ENCODE measurements at places on chromosomes 2 and 18.

DNA sequence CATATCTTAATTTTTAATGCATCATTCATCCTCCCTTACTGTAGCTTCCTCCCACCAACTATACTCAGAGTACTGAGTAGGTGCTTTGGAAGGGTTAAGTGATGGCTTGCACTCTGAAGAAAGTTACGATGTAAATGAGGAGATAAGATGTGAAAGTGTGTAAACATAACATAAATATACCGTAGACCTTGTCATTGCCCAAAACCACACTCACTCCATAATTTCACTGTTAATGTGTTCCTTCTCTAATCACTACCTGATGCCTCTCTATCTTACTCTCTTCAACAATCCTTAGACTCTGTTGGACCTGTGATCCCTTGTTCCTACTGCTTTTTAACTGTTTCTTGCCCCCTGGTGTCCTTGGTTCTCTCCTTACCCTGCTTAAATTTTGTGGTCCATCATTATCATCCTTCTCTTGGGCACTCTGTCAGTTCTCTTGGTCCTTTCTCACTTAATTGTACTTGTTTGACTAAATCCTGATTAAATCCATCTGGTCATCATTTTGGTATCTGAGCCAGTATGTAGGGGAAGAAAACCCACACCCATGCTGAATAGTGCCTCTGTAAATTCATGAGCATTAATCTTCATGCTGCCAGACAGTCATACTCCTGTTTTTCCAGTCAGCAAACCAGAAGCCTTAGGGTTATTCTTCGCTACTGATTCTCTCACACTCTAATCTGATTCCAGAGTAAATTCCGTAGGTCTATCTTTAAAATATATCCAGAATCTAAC lies 45.0 kb downstream of the PMS1 start:
- no peak for DNase-seq

DNA sequence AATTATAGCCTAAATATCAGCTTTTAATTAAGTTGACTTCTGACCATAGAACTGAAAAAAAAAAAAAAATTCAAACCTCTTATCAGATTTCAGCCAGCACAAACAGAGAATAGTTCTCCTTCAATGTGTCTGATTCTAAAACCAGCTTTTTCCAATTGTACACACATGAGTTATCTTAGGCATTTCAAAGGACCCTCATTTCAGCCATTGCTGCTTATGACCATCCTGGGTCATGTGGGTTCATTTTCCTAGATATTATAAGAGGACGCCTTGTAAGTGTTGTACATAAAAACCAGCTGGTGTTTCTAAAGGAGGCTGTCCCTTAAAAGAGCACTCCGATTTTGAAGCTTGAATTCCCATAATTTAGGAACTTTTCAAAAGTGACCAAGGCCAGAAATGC lies 62.3 kb upstream of the DYNC1I2 start:
- DNase-seq: no peak

DNA sequence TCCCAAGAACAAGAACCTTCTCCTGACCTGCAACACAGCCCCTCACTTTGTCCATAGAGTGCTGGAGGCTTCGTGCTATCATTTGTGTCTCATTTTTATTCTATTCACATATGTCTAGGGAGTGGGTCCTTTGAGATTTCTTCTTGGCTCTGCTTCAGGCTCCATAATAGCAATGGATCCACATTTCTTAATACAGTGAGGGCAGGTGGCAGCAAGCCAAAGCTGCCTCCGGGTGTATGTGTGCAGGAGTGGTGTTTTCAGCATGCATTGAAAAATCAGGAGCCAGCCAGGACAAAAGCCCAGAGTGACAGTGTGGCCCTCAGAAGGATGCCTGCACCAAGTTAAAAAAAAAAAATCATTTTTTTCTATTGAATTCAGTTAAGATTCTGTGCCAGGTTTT lies 115.1 kb upstream of the PELI1 start:
- DNase-seq: no peak

DNA sequence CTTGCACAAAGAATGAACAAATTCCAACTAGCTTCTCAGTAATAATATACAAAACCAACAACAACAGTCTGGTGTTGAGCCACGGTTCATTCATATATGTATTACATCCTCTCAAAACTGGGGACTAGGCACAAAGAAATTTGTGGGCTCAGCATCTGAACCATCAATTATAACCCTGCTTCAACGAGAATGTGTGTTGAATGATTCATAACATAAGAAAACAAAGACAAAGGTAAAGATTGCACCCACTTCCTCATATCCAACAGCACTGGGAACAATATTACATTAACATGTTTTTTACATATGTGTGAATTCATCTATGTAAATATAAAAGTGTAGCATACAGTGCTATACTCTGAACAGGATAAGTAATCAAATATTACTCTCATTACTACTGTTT lies 144.8 kb downstream of the CDH2 start:
- DNase-seq: no peak

- DNase-seq: no peak
Observed at GRCh38 chr2:174395969-174396630, 570 bp downstream of the SCRN3 start.

GRCh38 chr18:54269893-54270844 lies 852 bp downstream of the POLI start:
- peak; percentile 14 for DNase-seq

- no peak for DNase-seq
Observed at GRCh38 chr2:17599617-17600016, 59.1 kb downstream of the VSNL1 start.

DNA sequence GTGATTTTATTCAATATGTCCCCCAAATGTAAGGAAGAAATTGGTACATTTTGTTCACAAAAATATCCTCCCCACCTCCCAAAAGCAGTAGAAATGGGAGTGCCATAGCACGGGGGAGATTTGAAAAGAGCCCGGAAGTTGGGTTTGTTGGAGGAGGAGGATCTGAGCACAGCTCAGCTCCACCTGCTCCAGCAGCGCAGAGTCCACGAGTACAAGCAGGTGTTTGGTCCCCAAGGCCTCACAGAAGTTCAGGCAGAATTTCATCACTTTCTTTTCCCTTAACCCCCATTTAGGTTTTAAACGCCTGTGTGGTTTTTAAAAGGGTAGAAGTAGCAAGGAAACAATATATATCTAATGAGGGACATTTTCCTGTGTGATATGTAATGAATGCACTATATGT lies 56.0 kb downstream of the TRAPPC12 start:
- DNase-seq: no peak

- no peak for DNase-seq
Observed at GRCh38 chr2:226131299-226131784, 668.3 kb downstream of the IRS1 start.

DNA sequence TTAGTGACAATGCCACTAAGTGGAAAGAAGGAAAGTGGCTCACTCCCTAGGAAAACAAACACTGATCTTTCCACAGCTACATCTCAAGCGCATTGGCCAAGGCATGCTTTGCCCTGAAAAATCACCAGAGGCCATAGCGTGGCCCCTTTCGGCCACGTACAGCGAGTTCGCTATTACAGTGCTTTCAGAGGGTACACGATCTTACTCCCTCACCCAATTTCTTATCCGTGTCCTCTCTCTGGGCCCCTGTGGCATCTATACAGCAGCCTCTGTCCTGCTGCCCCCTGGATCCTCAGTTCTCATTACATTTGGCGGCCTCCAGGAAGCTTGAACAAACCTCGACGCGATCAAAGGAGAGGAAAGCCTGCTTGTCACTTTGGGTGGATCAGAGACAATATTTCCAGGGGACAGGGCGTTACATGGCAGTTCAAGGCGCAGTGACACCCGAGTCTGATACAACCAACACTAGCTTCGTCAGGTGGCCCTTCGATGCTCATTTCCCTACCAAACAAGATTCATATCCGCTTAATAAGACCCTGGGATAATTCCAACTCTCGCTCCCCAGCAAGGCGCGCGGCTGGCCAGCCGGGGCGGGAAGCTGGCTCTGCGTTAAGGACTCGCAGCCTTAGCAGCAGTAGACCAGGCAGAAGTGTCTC lies 941 bp downstream of the SKOR2 start:
- no peak for DNase-seq

- no peak for DNase-seq
Observed at GRCh38 chr2:237488901-237489860, 2.1 kb downstream of the MLPH start.

DNA sequence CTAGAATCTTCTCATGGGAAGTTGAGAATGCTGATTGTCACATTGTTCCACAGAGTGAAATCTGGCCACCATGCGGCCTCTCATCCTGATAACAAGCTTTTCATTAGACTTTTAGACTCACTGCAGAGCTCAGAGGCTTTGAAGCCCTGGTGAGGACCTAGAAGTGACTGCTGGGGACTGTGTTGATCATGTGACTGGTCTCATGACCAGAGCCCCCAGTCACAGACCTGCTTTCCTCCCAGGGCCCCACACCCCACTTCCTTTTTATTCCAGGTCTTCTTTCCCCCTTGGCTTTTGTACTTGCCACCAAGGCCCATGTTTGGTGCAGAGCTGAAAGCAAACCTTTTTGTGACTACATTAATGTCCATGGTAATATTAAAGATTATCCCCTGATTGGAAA lies 45.2 kb downstream of the PRKCE start:
- DNase-seq: no peak

- DNase-seq: no peak
Observed at GRCh38 chr2:62238236-62238635, 42.3 kb downstream of the B3GNT2 start.

GRCh38 chr18:79203017-79203605 lies 133.9 kb downstream of the ATP9B start:
- peak; percentile 16 for DNase-seq

GRCh38 chr2:128958241-128958640 lies 639.6 kb upstream of the HS6ST1 start:
- DNase-seq: no peak

- DNase-seq: no peak
Observed at GRCh38 chr18:267380-267687, 513 bp downstream of the THOC1 start.

GRCh38 chr2:224555823-224556366 lies 29.3 kb downstream of the CUL3 start:
- DNase-seq: no peak

DNA sequence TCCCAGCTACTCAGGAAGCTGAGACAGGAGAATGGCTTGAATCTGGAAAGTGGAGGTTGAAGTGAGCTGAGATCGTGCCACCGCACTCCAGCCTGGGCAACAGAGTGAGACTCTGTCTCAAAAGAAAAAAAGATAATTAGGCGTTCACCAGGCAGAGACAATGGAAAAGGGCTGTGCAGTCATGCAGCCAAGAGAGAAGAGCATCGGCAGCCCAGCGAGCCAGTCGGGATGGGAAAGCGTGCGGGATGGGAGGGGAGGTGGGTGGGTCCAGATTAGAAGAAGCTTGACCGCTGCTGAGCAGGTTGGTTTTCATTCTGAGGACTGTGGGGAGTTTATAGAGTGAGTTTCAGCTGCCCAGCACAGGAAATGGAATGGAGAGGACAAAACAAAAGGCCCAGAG lies 15.0 kb upstream of the CYS1 start:
- DNase-seq: no peak

GRCh38 chr2:38060236-38061018 lies 15.5 kb downstream of the CYP1B1 start:
- DNase-seq: no peak

DNA sequence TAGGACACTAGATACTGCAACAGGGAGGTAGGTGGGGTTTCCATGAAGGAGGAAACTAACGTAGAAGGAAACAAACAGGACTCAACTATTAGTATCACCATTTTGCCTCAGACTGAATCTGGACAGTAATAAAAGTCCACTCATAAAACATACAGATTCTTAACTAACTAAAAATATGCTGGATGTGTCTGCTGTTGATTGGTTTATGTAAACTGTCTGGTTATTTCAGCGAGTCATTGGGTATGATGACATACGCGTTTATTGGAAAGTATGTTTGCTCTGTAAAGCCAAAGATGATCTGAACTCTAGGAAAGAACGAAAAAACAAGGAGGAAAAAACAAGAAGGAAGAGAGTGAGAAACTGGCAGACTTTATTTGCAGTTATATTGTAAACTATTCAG lies 1816.1 kb upstream of the LRRTM1 start:
- DNase-seq: no peak

DNA sequence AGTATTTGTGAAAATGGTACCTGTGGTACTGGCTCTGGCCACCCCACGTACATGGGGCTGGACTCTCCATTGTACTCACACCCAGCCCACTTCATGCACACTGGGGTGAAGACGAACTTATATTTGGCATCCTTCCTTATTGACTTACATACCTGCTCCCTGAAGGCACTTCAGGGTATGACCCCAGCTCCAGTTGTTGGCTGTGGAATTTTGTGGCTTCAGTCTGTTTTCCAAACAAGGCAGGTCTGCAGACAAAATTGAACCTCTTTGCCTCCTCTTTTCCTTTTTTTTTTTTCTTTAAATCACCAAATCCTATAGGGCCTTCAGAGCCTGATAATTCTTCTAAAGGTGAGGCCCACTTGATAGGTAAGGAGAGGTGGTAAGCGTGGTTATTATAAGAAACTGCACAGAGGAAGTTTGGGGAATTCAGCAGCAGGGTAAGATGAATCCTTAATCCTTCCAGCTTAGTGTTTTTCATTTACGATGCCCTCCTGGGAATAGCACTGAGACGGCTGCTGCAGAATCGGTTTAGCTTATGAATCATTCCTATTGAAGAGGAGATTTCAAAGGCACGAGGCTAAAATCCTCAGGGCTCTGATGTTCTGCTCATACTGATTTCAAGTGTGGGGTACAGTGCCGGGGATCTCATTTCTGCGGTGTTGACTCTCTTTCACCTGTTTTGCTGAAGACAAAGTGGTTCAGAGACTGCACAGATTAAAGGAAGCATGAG lies 55.2 kb downstream of the KIF5C start:
- DNase-seq: no peak

DNA sequence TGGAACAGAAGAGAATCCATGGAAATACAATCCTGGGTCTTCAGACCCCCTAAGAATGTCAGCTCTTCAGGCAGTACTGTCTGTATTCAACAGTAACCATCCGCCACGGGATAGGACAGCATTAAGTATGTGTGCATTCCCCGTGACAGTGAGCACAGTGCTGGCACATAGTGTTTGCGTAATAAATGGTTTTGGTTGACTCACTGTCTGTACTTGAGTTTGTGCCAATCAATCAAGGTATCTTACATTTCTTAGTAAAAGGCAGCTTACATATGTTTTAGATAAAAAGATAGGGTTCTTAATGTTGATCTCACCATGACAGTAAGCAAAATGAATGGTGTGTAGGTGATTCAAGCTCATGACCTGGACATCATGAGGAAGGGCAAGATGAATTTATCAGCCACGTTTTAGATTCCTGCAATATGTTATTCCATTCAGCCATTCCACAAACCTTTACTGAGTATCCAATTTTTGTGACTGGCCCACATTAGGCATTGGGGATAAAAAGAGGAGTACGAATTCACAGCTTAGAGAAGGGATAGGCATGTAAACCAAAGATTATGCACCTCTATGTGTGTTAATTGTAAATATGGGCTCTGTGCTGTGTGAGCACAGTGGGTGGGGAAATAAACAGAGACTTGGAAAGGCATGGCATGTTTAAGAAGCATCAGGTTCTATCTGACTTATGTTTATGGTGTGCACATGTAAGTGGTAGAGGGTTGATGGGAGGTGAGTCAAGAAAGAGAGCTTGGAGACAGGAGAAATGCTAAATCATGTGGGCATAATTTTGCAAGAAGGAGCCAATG lies 258.8 kb downstream of the SLC8A1 start:
- no peak for DNase-seq

GRCh38 chr2:178707476-178707875 lies 99.7 kb downstream of the TTN start:
- no peak for DNase-seq

Data from activated T-cell treated with anti-CD3 and anti-CD28 coated beads for 4 hours (primary cell).